Activated T-helper 17 cell treated with anti-CD3 and anti-CD28 coated beads, Interleukin-2, amount 50 U/mL, for 72 hours (primary cell): ENCODE measurements at places on chromosomes 7 and 10. TPM values are rescaled to one million over a fixed set of nuclear protein-coding genes. Genes with fewer than 3 reads are reported as not detected.

ZNF503 gene
- total RNA-seq: 0.13 TPM

ADAM8 gene
- 336 TPM for total RNA-seq

RHEB gene
- 37.3 TPM for total RNA-seq

PPP1R3C gene
- total RNA-seq: 0.64 TPM

ATP6V0E2 gene
- total RNA-seq: 30.3 TPM

CAV2 gene
- not detected for total RNA-seq

HPSE2 gene
- total RNA-seq: not detected

CUBN gene
- 0.45 TPM for total RNA-seq

UCMA gene
- not detected for total RNA-seq

TRPV5 gene
- total RNA-seq: not detected

PRSS37 gene
- not detected for total RNA-seq

PNLIPRP3 gene
- not detected for total RNA-seq

TMEM72 gene
- total RNA-seq: not detected

DNA sequence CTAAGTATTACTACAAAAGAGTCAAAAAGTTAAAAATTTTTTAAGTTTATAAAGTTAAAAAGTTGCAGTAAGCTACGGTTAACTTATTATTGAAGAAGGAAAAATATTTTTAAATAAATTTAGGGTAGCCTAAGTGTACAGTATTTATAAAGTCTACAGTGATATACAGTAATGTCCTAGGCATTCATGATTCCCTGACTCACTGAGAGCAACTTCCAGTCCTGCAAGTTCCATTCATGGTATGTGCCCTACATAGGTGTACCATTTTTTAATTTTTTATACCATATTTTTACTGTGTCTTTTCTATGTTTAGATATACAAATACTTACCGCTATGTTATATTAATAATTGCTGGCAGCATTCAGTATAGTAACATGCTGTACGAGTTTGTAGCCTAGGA is 92.3 kb downstream of the CTNNA3 start:
- ATAC-seq: no peak

GRCh38 chr7:143877098-143877497 is 24.9 kb downstream of the TCAF1 start:
- ATAC-seq: no peak

DNA sequence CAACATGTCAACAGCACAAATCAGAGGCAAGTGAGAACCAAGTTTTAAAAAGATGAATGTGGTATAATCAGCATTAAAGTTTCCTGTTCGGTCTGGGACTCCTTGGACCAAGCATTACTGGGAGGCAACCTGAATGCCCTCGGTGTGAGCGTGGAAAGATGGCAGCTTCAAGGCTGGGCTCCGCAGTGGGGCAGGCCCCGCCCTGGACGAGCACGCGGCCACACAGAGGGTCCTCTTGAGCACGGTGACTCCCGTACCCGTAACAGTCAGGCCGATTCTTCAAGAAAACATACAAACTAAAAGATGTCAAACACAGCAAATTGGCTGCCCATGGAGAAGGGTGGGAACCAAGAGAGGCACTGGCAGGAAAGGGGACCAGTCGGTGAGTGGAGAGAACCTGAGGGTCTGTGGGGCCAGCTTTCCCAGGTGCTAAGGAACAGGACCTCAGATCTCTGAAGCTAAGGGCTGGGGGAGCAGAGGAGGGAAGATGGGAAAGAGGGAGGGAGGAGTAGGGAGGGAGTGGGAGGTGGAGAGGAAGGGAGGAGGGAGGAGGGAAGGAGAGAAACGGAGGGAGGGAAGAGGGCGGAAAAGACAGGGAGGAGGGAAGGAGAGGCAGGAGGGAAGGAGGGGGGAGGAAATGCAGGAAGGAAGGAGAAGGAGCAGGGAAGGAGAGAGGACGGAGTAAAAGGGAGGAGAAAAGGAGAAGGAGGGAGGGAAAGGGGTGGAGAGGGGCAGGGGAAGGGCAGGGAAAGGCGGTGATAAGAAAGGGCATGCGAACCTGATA is 71.2 kb upstream of the FAM20C start:
- no peak for ATAC-seq

DNA sequence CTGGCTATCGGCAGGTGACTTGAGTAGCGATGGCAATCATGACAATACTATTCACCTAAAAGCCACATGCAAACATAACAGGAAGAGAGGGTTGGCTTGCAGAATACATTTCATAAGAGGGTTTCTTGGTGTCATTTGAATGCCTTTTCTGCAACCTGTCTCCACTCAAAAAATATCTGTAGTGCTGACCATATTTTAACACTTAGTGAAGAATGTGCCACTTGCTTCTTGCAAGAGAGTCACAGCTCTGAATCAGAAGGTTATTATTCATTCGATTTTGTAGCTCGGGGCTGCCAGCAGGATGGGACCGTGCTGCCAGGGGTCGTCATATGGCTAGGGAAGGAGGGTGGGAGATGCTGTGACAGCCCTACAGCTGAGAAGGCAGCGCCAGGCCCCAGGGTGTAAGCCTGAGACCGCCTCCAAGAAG is 152.0 kb upstream of the PITRM1 start:
- no peak for ATAC-seq

GRCh38 chr7:30412782-30413504 is 65.6 kb downstream of the NOD1 start:
- peak; percentile 54 for ATAC-seq

DNA sequence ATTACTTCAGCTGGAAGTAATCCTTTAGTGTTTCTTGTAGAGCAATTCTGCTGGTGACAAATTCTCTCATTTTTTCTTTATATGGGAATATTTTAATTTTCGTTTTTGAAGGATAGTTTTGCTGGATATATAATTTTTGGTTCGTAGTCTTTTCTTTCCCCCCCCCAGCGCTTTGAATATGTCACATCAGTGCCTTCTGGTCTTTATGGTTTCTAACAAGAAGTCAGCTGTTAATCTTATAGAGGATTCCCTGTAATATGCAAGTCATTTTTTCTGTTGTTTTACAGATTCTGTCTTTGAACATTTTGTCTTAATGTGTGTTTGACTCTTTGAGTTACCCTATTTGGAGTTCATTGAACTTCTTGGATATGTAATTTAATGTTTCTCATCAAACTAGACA is 96.3 kb downstream of the SDK1 start:
- no peak for ATAC-seq

DNA sequence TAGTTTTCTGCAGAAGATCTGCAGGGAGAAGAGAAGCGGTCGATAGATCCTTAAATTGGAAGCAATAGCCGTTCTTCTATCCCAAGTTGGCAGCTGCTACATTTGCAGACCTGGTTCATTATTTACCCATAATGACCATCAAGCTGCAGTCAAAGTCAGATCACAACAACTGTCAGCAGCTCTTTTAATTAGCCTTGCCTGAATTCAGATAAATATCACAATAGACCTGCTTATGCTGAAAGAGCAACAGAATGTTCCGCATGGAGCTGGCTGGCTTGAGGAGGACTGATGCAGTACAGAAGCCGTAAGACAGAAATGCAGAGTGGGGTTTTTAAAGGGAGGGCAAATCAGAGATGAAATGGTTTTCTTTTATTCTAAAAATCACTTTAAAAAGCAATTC is 109.4 kb downstream of the HIBADH start:
- no peak for ATAC-seq

GRCh38 chr10:19956516-19957032 is 140.3 kb downstream of the PLXDC2 start:
- no peak for ATAC-seq

GRCh38 chr7:38542156-38542555 is 89.0 kb downstream of the AMPH start:
- no peak for ATAC-seq

GRCh38 chr10:47109906-47110305 is 190.1 kb upstream of the GDF10 start:
- ATAC-seq: no peak

GRCh38 chr7:47873762-47874161 is 74.5 kb downstream of the PKD1L1 start:
- peak; percentile 83 for ATAC-seq

- ATAC-seq: peak; percentile 70
Observed at GRCh38 chr10:63005246-63005645, 127.9 kb upstream of the NRBF2 start.

DNA sequence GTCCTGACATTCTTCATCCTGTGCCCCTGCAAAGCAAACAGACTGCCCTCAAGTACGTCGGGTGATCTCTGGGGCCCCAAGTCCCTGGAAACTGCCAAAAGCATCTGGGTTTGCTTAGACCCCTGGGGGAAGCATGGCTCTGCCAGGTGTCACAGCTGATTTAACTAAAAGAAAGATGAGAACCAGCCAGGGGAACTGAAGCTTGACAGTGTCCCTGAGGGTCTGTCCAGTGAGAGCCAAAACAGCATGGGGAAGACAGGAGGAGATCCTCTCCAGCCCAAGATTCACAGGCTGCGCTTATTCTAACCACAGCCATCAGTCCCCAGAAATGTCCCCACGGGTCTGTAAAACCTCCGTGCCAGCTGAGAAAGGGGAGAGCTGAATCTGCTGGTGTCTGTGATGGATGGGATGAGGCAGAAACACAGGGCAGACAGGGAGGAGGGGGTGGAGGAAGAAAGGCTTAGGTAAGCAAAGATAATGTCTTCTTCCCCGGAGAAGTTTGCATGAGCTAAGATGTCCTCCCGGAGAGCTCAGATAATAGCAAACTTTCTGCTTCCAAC is 21.3 kb downstream of the CCDC3 start:
- no peak for ATAC-seq

DNA sequence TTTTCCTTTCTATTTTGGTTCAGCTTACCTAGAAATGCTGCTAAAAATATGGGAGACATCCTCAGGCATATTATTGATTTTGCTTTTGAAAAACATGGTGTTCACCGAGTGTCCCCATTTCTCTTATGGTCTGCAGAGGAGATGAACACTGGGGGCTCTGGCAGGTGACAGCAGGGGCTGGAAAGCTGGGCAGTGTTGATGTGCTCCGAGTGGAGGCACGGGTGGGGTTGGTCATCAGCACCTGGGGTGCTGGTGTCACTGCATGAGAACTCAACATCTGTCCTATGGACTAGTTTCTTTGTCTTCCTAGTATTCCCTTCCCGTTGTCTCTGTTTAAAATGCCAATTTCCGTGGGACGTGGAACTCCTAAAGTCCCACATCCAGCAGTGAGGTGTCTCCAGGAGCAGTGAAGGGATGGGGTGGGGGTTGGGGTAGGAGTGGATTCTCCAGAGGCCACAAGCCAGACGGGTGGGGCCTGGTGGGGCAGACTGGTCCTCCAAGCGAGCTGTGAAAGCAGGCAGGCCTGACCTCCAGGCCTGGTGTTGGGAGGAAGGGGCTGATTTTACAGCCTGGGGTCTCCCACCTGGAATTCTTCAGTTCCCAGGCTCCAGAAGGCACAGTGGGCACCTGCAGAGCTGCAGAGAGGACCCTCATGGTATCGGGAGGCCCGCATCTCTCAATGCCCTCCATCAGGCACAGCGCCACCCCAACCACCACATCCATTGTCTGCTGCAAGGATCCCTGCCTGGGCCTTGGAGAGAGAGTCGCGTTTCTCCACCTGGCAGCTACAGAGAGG is 24.4 kb downstream of the ZNF775 start:
- no peak for ATAC-seq

- ATAC-seq: no peak
Observed at GRCh38 chr10:57506414-57507094, 761.1 kb downstream of the IPMK start.

- no peak for ATAC-seq
Observed at GRCh38 chr7:84384417-84384816, 189.8 kb upstream of the SEMA3A start.

- ATAC-seq: no peak
Observed at GRCh38 chr10:23174074-23174976, 17.8 kb upstream of the PTF1A start.

DNA sequence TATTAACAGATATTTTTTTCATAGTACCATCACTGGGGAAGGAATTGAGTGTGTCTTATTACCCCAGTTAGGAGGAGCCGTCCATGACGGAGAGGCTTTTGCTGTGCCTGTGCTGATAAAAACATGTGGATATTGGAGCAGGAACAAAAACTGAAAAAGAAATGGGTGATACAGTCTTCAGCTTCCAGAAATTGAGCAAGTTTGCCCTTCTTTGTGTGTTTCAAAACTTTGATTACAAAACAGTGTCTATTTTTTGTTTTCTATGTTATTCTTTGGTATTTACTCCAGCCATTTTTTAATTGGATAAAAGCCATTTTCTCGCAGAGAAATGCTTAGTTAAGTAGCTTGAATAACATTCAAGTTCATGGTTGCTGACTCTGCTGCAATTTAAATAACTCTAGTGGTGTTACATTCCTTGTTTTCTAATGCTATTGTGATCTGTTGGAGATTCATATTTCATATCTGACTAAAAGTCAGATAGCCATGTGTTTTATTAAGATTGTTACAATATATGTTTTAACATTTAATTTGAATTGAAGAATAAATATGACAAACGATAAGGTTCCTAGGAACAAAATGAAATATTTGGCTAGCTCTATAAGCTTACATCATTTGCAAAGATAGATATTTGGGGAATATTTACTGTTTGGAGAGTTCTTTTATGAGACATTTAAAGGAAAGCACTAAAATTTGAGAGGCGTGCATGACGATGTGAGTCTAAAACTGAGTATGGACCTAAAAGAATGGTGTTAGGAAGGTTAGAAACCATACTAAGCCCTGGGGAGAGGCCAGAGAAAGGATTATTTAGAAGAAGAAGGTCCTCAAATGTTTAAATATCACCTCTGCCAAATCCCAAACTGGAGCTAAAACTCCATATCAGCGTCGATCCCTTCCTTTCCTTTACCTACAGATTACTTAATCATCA is 747.3 kb upstream of the CELF2 start:
- ATAC-seq: no peak

GRCh38 chr7:114854369-114854768 is 67.5 kb upstream of the MDFIC start:
- ATAC-seq: no peak

GRCh38 chr7:50448823-50449222 is 1.3 kb downstream of the FIGNL1 start:
- ATAC-seq: peak; percentile 41

DNA sequence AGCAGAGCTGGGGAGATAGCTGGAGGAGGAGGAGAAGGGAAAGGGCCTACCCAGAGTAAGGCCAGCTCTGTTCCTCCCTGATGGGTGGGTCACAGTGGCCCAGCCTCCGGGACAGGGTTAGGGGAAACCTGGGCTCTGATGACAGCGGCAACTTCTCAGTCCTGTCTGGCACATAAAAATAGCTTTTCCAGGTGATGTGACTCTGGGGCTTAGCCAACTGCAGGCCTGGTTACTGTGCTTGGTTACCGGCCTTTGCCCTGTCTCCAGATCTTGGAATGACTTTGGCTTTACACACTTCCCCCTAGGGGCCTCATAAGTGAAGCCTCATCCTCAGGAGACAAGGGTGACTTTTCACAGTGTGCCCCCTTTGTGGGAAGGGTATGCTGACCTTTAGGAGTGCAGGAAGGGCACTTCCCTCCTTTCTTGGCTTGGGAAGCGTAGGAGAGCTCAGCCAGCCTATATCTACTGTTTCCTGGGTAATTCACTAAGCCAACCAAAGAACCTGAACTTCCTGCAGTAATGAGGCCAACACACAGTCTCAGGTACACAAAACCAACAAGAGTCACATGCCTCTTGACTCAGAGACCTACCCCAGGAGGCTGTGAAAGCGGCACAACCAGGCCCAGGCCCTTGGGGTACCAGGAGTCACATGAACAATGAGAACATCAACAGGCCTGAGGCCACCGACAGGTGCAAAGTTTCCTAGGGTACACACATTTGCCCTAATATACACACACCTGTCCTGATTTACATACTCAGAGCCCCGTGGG is 11.7 kb upstream of the HILPDA start:
- peak; percentile 84 for ATAC-seq
